ENCODE measurements at places on chromosomes 3 and 15.

DNA sequence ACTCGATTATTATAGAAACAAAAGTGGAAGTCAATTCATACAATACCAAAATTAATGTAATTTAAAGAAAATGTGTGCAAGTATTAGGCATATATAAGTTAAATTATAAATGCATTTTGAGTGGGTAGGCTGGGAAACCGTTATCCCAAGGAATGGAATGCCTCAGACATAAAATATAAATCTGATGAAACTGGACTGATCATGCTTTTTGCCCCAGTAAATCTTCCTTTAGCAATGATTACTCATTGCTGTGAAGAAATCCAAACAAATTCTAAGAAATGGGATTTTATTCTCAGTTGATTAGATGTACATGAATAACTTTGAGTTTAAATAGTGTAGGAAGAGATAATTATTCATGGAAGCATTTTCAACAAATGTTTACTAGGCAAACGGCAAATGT is 185.5 kb upstream of the KCNMB2 start:
- no peak for DNase-seq

DNA sequence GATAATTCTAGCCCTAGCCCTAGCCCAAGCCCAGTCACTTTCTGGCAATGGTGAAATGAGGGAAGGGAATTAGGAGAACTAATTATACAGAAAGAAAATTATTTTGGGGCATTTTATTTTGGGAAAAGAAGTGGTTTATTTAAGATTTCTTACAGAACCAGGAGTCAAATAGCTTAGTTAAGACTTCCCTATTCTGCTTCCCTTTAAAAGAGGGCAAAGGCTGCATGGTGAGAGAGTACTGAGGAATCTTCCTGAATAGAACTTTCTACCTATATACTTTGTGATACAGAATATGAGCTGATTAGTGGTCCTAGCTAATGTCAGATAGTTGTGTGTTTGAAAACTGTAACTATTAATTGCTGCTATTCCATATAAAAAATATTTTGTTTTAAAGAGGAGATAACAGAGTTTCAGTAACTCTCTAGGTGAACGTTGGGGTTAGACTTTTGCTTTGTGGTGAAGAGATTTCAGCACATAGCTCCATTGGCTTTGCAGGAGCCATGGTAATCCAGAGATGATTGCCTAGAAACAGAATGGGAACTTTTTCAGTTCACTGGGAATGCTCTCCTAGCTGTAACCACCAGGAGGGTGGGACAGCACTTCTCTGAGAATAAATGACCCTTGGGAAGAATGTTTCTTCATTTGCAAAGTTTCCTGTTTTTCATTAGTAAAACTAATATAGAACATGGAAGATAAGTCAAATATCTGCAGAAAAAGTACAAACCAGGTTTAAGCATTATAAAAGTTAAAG is 5.3 kb upstream of the GCSAM start:
- DNase-seq, result no peak

DNA sequence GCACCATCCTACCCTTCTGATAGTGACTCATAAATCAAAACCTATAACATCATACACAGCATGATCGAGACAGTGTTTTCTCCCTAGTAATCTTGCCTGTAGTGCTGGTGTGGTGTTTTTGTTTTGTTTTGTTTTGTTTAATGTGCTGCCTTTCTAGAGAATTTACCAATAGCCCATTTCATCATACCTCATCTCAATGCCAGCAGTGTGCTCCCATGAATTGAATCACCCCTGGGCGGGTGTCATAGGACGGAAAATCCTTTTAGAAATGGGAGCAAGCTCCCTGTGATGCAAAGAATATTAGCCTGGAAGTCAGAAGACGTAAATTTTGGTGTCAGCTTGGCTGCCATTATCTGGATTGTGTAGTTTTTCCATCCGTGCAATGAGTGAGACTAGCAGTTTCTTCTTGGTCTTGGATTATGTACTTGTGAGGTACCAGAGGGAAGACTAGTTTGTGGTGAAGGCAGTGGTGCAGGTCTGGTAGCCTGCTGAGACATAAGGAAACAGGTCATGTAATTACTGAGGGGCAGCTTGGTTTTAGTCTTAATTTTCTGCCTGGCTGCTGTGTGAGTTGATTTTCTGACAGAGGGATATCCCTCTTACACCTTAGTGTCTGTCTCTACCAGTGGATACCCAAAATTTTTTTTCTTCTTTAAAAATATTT is 29.9 kb downstream of the IGSF10 start:
- DNase-seq, result no peak

GRCh38 chr3:157836022-157836421 is 270.2 kb downstream of the SHOX2 start:
- no peak for DNase-seq

DNA sequence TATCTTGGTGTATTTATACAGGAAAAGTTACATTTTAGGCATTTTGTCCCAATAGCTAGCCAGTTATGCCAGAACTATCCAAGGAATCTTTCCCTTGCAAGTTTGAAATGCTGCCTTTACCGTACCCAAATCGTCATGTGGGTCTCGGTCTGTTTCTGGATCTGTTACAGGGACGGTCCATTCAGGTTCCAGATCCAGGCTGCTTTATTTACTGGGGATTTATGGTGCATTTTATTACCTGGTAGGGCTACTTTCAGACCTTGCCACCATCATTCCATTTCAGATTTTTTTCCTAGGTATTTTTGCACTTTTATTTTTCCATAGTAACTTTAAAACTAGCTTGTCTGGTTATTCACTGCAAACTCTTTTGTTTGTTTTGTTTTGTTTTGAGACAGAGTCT is 186.5 kb downstream of the NSMCE3 start:
- no peak for DNase-seq

- DNase-seq, result peak; percentile 85
Measured at GRCh38 chr3:188948281-188948996, 223.3 kb upstream of the TPRG1 start.

- no peak for DNase-seq
Measured at GRCh38 chr15:86885616-86886015, 805.9 kb downstream of the AGBL1 start.

- DNase-seq, result no peak
Measured at GRCh38 chr3:20822251-20822650, 636.2 kb upstream of the SGO1 start.

GRCh38 chr3:48503401-48504050 is 448 bp downstream of the SHISA5 start:
- DNase-seq, result peak; percentile 61

DNA sequence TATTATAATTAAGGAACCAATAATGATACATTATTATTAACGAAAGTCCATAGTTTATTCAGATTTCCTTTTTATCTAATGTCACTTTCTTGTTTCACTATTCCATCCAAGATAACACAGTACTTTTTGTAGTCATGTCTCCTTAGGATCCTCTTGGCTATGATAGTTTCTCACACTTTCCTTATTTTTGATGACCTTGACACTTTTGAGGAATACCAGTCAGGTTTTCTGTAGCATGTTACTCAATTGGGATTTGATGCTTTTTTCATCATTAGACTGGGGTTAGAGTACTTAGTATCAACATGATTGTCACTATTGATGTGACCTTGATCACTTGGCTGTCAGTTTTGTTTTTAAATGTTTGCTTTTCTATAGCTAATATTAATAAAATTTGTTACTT is 33.0 kb upstream of the MGA start:
- no peak for DNase-seq

- no peak for DNase-seq
Measured at GRCh38 chr3:33826206-33826605, 27.8 kb downstream of the PDCD6IP start.

DNA sequence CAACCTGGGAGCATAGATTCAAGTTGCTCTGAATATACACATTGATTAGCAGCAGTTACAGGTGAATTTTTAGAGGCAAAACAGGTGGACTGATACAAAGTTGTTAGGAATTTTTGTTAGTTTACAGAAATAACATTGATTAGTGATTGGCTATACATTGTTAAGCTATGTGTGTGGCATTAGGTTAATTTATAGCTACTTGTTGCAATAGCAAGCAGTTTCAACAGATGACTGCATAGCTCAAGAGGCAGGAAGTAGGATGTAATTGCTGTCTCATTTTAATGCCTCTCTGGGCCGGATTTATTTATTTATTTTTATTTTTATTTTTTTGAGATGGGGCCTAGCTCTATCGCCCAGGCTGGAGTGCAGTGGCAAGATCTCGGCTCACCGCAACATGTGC is 99.7 kb downstream of the TCF12 start:
- DNase-seq, result no peak

- no peak for DNase-seq
Measured at GRCh38 chr3:16136055-16136454, 38.4 kb upstream of the GALNT15 start.

DNA sequence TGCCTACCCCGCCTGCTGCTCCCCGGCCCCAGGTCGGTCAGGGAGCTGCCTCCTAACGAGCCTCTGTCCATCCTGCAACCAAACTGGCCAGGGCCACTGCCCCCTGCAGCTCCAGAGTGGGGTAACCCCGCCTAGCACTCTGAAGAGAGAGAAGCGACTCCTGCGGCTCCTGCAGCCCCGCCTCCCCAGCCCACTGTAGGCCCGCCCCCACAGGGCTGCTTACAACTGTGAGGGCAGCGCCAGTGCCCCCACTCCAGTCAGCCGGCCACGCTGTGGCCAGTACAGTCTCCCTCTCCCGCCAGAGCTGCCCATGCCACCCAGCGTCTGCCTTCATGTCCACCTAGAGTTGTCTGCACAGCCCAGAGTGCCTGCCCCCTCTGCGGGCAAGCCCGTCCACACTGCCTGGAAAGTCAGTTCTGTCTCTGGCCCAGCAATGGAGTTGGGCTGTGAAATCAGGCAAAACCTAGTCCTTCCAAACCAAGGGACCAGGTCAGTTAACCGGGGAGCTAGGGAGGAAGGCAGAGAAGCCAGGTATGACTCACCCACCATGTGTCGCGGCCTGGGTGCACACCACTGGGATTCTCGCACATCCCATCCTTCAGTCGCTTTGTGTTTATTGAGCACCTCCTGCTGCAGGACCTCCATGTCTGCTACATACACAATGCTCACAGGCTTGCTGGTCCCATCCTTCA is 2.4 kb downstream of the UCN2 start:
- DNase-seq, result peak; percentile 49

- DNase-seq, result no peak
Measured at GRCh38 chr3:186287711-186288110, 74.3 kb downstream of the DGKG start.

DNA sequence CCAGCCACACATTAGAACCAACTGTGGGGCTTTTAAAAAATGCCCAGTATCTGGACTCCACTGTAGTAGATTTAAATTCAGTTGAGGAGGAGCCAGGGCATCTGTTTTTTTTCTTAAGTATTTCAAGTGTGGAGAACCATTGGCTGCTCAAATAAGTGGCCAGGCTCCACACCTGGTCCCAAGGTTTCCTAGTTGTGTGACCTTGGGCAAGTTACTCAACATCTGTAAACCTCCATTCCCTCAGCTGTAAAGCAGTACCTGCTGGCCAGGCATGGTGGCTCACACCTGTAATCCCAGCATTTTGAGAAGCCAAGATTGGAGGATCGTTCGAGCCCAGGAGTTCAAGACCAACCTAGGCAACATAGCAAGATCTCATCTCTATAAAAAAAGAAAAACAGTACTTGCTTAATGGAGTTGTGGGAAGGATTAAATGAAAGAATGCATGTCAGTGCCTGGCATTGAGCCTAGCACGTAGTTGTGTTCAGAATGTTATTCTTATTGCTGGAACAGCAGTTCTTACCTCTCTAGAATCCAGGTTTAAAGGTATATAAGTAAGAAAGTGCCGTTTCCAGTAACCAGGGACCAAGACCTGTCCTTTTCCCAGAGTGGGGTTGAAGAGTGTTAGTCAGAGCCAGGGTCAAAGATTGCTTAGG is 2.0 kb downstream of the PPP1R14D start:
- no peak for DNase-seq

DNA sequence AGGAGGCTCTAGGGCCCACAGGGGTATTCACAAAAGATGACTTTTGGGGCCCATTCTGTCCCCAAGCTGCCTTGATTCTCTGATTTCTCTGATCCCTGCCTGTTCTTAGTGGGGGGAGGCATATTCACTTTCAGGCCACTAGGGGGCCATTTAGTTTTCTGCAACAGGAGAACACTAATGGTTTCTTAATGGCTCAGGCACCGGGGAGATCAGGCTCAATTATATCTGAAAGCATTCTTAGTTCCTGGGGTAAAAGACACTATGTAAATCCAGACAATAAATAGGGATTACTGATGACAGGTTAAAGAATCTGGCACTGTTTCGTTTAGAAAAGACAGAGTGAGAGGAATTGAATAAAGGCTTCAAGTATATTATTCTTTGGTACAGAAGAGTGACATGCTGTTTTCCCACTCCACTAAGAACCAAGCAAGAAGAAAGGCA is 2.5 kb upstream of the INAFM2 start:
- no peak for DNase-seq

- DNase-seq, result no peak
Measured at GRCh38 chr15:41048397-41048796, 67.7 kb downstream of the INO80 start.

DNA sequence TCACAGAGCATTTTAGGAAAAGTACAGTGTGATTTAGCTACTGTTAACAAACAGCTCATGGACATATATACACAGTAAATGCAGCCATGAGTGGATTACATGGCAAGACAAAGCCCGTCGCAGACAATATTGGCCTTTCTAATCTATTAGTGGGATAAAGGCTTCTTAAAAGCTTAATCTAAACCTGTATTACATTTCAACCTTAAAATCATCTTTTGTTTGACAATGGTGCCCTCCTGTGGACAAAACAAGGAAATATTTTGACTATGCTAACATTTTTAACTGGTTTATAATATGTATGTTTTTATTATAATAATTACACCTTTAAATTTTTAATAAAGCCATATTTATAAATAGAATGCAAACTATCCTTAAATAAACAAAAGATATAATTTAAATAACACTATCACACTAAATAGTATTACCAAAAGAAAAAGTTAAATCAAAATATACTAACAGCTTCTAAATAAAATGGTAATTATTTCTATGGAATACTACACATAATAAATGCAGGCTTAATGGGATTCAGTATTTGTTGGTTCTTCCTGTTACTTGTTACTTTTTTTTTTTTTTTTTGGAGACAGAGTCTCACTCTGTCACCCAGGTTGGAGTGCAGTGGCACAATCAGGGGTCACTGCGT is 38.6 kb downstream of the TAFA4 start:
- DNase-seq, result no peak

- DNase-seq, result peak; percentile 41
Measured at GRCh38 chr15:90219421-90220141, 14.2 kb downstream of the CIB1 start.

DNA sequence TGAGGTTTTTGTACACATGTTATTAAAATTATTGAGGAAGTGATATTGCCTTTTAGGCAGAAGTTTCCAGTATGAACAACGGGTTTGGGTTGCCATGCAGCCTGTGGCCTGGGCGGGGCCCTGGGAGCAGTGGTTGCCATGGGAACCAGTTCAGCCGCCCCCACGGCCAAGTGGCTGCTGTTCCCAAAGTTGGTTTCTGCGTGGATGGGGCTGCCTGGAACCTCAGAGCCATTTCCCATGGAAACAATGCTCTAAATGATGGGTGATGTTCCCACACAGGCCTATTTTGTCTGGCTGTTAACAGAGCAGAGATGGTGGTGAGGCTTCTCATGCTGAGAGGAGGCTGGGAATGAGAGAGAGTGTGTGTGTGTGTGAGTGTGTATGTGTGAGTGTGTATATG is 19.5 kb downstream of the MRAS start:
- DNase-seq, result no peak
